ENCODE measurements at places on chromosomes 7 and 10.

DNA sequence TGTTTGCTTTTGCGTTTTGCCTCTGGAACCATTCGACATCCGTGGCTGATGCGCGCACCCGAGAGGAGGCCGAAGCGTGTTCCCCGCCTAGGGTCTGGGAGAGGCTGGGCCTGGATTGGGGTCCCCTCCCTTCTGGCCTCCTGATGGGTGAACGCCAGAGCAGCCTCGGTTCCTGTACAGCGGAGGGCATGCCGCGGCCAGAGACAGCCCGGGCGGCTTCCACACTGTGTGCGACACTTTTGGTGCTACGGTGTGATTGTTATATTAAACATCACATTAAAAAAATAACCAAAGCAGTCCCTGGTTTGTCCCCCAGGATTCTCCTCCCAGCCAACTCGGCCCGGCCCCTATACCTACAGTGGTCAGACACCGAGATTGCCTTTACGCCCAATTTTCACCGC lies 3.7 kb upstream of the HOXA7 start:
- no peak for DNase-seq

DNA sequence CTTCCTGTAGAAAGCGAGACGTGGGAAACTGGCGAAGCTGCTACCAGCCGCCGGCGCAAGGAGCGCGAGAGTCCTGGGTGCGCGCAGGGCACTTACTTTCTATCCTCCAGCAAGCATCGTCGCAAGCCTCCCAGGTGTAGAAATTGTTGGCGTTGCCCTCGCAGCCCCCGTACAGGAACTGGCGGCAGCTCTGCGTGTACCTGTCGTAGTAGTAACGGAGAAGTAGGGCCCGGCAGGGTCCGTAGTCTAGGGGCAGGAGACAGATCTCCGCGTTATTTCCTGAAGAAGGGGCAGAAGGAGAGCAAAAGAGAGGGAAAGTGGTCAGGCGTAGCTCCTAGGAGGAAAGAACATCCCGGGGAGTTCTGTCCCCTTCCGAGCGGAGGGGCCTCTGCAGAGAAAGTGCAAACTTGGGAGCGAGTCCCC lies 501 bp downstream of the TFPI2 start:
- DNase-seq = no peak

DNA sequence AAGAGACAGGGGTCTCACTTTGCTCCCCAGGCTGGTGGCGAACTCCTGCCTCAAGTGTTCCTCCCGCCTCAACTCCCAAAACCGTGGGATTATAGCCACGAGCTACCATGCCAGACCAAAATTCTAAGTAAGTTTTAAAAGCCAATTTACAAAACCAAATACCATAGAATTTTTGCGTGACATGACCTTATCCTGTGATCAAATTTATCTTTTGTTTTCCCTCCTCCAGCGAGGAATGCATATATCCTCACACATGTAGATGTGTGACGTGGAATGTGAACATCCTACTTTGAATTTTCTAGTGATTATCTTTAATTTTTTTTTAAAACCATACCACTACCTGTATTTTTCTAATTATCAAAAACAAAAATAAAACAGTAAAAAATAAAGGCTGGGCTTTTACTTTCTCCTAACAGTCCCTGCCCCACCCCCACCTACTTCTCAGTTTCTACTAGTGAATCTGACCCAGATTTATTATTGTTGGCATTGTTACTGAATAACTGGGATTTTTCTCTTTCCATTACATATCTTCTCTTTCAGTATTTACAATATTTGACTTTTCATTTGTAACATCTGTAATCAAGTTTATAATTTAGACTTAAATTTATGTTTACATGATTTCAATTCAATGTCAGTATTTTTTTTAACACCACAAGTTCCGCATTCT lies 26.0 kb downstream of the CYTH3 start:
- no peak for DNase-seq

DNA sequence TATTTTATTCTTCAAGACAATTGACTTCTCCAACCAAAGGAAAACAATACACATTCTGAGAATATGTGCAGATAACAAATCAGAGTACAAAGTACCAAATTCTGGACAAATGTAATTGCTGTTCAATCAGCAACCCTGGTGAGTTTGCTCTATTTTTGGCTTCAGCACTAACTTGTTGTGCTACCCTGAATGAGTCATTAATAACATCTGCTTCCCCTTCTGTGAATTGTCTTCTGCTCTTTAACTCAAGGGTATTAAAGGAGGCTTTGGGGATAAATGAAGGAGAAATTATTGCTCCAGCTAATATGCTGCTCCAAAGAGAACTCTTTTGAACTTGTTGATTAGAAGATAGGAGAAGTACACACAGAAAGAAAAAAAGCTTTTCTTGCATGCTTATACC lies 459.3 kb downstream of the HTR7 start:
- DNase-seq = no peak

All from HS-27A (cell line).